ENCODE measurements at places on chromosomes 5 and 9.

- no peak for DNase-seq
Observed at GRCh38 chr9:135997090-135998015, 36.2 kb upstream of the UBAC1 start.

DNA sequence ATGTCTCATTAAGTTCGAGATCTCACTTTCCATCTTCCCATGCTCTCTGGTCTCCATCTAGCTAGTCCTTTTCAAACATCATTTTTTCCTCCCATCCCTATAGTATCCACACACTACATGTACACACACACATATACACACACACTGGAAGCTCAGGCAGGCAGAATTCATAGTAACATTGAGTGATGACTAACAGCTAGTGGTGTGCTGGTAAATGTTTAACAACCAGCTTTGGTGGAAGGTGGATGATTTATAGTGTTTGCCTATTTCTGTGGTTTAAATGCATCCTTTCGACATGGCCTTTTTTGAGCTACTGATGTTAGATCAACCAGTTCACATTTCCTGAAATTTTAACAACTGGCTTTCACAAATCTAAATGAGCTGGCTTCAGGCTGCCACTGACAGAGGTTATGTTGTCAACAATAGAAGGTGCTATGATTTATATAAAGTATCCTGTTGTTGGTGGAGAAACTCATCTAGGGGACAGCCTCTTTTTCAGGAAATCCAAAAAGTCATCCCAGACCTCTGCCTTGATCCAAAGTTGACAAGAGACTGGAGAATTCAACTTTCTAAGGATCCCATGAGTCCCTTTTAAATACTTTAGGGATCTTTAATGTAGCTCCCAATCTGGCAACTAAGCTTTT is 117.8 kb downstream of the CCDC192 start:
- DNase-seq: no peak

DNA sequence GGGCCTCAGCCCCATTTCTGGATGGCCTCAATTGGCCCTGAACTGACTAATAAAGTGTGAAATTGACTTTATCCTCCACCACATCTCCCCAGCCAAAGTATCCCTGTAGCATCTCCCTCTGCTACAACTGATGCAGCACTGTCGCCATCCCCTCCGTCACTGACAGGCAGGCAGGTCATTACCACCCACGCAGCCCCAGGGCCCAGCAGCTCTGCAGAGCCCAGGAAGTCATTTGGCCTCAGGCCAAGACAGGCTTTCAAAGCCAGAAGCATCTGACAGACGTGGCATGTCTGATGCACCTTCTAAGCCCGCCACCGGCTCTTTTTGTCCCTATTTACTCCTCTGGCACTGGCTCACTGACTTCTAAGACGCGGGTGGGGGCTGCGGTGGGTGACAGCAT is 65.3 kb downstream of the ARHGEF37 start:
- peak; percentile 18 for DNase-seq

GRCh38 chr5:110346893-110347358 is 379.5 kb downstream of the TMEM232 start:
- no peak for DNase-seq

GRCh38 chr5:56060276-56061110 is 65.7 kb upstream of the IL6ST start:
- no peak for DNase-seq

DNA sequence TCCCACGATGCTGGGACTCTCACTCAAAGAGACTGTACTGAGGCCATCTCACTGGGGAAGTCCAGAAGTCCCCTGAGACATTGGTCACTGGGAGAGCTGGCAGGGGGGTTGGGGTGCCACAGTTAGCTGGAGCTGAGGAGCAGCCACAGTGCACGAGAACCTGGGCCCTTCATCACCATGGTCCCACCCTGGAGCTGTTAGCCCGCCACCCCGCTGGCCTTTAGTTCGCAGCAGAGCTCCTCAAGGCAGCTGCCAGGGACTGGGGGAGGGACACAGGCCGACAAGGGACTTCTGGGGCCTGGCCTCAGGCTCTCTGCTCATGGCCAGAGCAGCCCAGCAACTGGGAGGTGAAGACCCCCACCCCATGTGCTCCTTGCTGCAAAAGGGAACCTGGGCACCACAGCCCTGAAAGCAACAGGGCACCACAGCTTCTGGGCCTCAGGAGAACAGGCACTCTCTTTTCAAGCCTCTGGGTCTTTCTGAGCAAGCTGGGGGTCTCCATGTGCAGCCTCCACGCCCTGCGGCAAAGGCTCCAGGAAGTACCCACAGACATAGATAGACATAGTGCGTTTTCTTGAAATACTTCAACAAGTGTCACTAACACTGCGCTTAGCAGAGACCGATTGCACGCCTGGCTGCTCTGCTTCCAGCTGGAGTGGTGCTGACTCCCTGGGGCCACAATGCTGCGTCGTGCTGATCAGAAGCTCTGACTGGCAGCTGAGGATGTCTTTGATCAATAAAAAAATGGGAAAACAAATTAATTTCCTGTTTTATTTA is 46.0 kb downstream of the VAV2 start:
- DNase-seq: no peak

DNA sequence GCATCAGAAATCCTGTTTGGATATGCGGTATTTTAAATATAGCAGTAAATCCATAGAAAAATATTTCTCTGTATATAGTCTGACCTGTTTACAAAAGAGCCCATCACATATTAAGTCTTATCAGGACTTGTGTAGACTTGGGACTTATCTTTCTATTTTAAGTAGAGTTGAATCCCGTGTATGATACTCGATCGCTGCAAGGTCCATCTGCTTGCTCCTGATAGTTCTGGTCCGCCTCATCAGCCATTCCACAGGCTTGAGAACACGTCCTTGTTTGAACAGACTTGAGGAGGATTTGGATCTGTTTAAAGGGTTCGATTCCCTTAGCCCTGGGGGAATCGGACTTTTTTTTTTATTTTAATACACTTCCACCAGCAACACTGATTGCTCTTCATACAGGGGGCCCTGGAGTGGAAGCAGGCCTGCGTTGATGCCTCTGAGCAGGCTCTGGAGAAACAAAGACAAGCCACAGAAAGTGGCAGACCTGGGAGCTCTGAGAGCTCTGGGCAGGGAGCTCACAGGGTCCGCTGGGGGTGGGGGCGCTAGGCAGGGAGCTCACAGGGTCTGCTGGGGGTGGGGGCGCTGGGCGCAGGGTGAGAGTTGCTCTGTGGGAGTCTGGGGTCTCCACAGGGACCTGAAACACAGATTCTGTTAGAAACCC is 112.2 kb downstream of the MVB12B start:
- no peak for DNase-seq

GRCh38 chr5:150644058-150644457 is 3.6 kb downstream of the SYNPO start:
- DNase-seq: no peak

GRCh38 chr9:34097865-34098264 is 28.6 kb downstream of the DCAF12 start:
- no peak for DNase-seq

DNA sequence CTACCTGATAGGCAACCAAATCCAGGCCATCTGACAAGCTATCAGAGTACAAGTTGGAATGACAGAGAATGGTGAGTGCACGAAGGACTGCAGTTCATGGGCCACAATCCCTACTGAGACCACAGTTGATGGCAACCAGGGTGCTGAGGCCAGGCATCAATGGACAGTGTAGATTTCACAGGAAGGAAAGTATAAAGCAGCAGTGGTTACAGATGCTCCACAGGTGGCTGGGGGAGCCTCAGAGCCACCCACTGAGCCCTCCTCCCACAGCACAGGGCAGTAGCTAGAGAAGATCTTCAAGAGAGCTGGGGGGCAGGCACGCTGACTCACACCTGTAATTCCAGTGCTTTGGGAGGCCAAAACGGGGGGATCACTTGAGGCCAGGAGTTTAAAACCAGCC is 49.4 kb downstream of the RETREG1 start:
- DNase-seq: no peak

- DNase-seq: no peak
Observed at GRCh38 chr5:4275232-4275631, 679.6 kb downstream of the IRX1 start.

DNA sequence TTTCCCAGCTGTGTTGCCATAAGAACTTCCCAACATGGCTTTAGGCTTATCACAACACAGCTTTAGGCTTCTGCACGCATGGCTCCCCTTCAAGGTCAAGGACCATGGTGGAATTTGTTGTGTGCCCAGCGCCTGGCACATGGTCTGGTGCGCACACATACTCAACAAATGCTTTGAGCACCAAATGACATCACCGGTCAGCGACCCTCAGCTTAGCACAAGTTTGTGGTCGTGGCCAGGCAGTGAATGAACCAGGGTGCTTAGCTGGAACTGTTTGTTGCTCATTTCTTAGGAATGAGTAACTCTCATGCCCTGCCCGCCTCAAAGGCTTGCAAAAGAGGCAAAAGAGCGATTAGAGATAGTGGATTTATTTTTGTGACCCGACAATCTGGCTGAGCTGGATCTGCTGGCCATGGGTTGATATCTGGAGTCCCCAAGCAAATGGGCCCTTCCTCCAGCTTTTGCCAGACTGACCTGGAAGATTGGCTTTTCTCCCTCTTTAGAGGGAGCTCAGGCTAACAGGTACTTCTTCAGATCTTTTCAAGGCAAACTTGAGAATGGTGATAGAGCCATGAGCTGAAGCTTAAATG is 58.9 kb downstream of the DAP start:
- no peak for DNase-seq

DNA sequence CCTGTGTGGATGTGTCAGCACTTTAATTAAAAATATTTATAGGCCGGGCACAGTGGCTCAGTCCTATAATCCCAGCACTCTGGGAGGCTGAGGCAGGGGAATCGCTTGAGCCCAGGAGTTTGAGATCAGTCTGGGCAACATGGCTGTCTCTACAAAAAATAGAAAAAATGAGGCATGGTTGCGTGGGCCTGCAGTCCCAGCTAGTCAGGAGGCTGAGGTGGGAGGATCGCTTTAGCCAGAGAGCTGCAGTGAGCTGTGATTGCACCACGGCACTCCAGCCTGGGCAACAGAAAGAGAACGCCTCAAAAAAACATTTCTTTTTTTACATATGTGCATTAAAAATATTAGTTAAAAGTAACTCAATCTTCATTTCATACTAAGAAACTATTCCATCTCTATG is 6.2 kb downstream of the TBC1D9B start:
- no peak for DNase-seq

DNA sequence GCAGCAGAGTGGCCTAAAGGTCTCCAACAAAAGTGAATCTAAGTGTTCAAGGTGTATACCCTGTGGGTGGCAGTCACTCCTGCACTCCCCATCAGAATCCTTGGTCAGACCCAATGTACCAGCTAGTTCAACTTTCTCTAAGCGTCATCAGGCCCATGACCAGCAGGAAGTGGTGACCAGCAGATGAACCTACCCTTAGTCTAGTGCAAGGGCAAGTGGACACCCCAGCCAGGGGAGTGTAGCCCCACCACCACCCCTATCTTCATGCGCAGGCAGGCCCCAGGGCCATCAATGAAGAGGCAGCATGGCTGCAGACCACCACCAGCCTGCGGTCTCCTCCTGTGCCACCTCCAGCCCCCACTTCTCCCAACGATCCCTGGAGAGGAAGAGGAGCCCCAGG is 213.1 kb downstream of the AGTPBP1 start:
- DNase-seq: no peak

DNA sequence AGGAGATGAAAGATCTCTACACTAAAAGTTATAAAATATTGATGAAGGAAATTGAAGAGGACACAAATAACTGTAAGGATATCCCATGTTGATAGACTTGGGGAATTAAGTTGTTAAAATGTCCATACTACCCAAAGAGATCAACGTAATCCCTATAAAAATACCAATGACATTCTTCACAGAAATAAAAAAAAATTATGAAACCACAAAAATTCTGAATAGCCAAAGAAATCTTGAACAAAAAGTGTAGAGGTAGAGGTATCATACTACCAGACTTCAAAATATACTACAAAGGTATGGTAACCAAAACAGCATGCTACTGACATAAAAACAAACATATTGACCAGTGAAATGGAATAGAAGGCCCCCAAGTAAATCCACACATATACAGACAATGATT is 71.5 kb upstream of the ELL2 start:
- no peak for DNase-seq

- DNase-seq: no peak
Observed at GRCh38 chr5:157918811-157919742, 60.1 kb upstream of the CLINT1 start.

GRCh38 chr9:92911511-92912475 is 34.0 kb upstream of the ZNF484 start:
- no peak for DNase-seq

DNA sequence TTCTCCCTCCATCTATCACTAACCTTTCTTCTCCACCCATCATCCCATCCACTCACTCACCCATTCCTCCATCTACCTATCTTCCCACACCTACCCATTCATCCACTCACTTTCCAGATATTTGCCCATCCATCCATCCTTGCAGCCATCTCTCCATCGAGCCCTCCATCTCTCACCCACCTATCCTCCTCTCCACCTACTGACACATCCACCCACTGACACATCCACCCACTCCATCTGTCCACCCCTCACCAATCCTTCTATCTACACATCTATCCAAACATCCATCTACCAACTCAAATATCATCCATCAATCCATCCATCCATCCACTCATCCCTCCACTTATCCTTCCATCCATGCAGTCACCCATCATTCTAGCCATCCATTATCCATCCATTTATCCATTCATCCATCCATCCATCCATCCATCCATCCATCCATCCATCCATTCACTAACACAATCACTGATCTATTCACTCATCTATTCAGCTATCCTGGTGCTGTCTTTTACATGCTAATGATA is 68.9 kb upstream of the SPTLC1 start:
- DNase-seq: no peak

GRCh38 chr5:78557601-78558000 is 91.0 kb downstream of the LHFPL2 start:
- DNase-seq: no peak

DNA sequence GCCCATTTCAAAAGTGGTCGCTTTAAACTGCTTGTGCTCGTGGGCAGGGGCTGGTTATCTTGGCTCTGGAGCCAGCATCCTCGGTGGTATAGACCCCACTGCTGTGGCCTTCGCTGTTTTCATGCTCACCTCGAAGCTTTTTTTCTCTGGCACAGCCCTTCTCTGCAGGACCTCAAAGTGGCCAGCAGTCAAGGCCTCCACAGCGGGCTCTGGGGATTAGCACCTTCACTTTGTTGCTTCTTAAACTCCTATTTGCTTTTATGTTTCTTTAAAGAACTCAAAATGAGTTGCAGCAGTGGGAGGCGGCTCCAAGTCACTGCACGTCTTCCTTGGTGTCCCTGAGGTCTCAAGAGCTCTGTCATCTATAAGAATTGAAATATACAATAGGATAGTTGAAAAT is 165.1 kb downstream of the CACNA1B start:
- no peak for DNase-seq
